Stimulated activated CD8-positive, alpha-beta memory T cell treated with anti-CD3 and anti-CD28 coated beads, Interleukin-15, amount 100 ng/mL, for 24 hours (primary cell): ENCODE measurements at places on chromosomes 4 and X.

DNA sequence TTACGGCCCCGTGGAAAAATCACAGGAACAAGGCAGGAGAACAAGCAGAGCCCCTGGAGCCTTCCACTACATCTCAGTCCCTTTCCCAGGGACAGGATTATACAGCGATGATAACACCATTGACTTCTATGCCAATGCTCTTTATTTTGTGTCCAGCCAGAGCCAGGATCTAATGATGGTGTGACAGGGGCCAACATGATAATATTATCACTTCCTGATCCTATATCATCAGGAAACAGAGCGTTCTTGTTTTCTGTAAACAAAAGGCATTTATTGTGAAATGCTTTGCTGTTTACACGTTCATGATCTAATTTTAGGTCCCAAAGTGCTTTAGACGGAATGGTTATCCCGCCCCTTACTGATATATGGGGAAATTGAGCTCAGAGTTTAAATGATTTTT is 12.8 kb downstream of the TMPRSS11E start:
- no peak for DNase-seq

GRCh38 chr4:41573502-41574001 is 35.6 kb downstream of the LIMCH1 start:
- no peak for DNase-seq

DNA sequence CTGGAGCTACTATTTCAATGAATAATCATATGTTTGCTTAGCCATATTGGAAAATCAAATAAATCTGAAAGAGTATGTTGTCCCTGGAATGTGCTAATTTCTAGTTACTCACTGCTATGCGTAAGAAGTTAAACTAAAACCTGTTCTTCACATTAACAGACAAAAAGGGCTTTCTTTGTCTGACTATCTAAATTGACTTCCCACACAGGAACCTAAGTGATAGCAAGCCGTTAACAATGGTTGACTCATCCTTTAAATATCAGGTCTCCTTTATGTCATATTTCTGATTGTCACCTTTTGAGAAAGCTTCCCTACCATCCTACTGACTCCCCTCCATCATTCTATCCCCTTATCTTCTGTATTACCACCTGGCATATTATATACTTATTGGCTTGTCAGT is 81.4 kb downstream of the AMELX start:
- DNase-seq: no peak

DNA sequence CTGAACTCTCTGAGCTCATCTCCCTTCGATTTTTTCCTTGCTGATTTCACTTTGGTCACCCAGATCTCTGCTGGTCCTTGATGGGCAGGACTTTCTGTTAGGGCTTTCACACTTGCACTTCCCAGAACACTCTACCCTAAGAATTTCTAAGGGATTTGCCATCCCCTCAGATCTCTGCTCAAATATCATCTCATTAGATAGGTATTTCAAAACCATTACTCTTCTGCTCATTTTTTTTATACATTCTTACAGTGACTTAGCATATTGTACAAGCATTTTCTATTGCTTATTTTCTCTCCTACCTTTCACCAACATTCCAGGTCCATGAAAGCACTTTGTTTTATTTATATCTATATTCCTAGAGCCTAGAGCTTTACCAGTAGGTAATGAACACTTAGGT is 913.3 kb downstream of the PDHA2 start:
- DNase-seq: no peak

GRCh38 chr4:78945651-78946179 is 6.5 kb upstream of the PAQR3 start:
- no peak for DNase-seq

DNA sequence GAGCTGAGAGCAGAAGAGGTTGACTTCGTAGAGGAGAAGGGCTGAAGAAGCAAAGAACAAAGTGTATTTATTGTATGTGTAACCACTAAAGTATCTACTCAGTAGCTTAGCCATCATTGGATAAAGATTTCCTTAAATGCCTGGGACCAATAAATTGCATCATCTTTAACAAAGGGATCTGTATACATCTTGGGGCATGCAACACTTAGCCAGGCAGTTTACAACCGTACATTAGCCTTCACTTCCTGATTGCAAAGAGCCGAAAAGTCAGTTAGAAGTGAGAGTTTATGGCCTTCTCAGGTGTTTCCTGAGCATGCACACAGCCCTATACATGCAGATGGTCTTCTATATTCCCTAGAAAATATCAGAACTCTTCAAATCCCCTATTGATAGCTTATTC is 68.0 kb upstream of the MAGED1 start:
- DNase-seq: no peak

DNA sequence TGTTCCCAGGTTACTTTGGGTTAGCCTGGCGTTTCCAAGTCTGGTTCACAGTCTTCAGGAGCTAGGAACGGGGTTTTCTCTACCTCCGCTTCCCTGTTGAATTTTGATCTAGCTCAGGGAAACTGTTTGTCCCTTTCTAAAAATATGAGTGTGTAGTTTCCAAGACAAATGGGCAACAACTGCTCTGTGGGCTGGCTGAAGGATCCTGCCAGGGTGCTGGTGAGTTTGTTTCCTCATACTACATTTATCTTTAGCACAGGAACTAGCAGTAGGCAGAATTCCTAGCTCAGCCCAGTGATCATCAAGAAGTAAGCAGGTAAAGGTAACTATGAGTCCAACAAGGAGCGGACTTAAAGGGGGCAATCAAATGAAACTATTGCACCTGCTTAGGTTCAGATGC is 13.3 kb upstream of the FAM47E start:
- DNase-seq: no peak

DNA sequence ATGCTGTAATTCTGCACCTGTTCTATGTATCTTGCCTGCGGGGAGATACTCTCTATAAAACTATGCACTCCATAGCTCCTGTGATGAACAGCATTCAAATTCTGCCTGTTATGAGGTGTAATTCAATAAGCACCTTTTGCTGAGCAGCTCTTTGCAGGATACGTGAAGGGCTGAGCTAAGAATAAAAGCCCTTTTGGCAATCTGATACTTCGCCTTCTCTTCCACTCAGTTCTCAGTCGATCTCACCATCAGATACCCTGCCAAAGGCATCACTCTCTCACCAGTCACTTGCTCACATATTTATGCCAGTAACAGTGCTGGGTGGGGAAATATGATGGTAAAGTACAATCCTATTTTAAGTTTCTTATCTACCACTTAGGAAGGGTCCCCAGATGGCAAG is 67.2 kb downstream of the RPS3A start:
- no peak for DNase-seq

GRCh38 chrX:57282568-57282967 is 3.9 kb upstream of the FAAH2 start:
- DNase-seq: no peak

DNA sequence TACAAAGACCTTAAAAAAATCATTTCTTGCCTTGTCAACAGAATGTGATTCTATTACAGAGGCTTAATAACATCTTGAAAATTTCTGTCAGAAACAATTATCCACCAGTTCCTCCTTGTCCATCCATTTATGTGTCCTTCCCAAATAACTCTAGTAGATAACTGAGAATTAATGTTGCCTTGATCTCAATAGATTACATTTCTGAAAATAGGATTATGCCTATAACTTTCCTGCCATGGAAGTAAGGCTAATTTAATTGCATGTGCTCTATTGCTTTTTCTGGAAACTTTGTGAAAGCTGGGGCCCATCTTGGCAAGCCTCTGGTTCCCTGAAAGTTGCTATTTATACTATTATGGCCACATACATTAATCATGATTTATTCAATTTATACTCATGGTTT is 76.2 kb upstream of the UNC5C start:
- DNase-seq: no peak

- DNase-seq: no peak
Observed at GRCh38 chr4:183541752-183542040, 36.8 kb downstream of the ING2 start.

- DNase-seq: no peak
Observed at GRCh38 chrX:47530049-47530448, 31.0 kb upstream of the ARAF start.

- DNase-seq: no peak
Observed at GRCh38 chr4:8207314-8207713, 8.2 kb downstream of the SH3TC1 start.

- DNase-seq: no peak
Observed at GRCh38 chr4:56326363-56326762, 60.9 kb downstream of the AASDH start.

GRCh38 chrX:20237864-20238263 is 28.8 kb downstream of the RPS6KA3 start:
- DNase-seq: no peak

DNA sequence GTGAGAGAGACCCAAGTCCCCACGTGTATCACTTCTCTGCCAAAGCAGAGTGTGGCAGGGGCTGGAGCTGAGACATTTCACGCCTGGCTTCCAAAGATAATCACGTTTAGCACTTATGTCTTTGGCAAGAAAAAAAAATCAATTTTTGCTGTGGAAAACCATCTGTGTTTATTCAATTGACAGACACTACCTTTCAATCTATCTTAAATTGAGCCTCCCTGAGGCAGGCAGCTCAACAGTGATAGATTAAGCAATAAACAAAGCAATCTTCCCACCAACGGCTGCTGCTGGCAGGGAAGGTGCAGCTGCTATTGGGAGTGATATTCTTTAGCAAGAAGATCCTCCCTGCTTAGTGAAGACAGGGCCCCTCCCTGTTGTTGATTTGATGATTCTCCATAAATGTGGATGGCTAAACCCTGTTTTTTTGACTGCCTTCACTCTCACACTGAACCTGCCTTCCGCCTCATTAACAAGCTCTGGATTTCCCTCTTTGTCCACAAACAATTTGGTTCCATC is 11.6 kb upstream of the MAGEB17 start:
- no peak for DNase-seq

DNA sequence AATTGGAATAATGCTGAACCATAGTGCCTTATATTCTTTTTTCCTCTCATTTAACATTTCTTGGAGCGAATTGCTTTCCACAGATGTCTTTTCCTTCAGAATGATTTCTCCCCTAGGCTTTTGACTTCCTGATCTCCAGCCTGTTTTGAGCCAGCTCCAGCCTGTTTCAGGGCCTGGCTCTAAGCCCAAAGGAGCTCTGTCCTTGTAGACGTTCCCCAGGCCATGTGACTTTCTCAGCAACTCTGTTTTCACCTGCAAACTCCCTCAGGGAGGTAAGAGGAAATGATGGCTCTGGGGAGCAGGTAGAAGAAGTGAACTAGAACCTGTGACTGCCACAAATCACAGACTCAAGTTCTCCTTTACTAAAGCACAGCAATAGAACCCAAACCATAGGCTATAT is 89.1 kb downstream of the AKAP4 start:
- no peak for DNase-seq

DNA sequence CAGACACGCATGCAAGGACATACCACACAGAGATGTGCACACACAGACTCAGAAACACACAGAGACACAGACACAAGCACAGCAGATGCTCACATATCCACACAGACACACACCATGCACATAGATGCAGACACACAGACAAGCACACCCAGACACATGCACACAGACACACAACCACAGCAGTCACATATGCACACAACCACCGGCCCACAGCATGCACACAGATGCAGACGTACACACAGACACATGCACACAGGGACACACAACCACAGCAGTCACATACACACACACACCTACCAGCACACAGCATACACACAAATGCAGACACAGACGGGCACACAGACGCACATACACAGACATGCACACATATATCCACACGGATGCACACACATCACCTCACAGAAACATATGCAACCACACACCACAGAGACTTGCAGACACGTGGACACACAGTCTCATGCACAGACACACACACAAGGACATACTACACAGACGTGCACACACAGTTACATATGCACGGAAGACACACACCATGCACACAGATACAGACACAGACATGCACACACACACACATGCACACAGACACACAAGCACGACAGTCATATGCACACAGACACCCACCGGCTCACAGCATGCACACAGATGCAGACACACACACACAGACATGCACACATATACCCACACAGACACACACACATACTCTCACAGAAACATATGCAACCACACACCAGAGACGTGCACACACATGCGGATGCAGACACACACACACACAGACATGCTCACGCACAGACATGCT is 25.2 kb upstream of the SLC25A6 start:
- no peak for DNase-seq

GRCh38 chrX:144840616-144841015 is 406.7 kb upstream of the SPANXN1 start:
- no peak for DNase-seq

- DNase-seq: no peak
Observed at GRCh38 chr4:66736606-66737005, 808.7 kb downstream of the CENPC start.

GRCh38 chrX:96436105-96436504 is 248.5 kb upstream of the DIAPH2 start:
- no peak for DNase-seq

DNA sequence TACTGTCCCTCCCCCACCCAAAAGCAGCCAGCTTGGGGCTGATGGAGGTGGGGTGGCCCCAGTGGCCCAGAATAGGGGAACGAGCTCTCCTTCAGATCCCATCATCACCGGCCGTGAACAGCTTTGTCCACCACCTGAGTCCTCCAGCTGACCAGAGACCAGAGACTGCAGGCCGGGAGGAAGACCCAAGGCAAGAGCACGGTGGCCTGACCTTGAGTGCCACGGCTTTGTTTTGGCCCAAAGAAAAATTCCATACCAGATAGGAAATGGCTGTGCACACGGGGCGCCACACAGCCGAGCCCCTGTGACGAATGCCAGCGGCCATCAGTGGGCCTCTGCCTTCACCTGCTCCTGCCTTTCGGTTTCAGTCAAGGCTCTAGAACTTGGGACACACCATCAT is 5.2 kb downstream of the HMX1 start:
- no peak for DNase-seq

GRCh38 chrX:110251961-110252360 is 65.9 kb downstream of the AMMECR1 start:
- no peak for DNase-seq

GRCh38 chrX:105475801-105476200 is 255.3 kb upstream of the TEX13A start:
- DNase-seq: no peak

- DNase-seq: no peak
Observed at GRCh38 chr4:147971116-147971515, 239.2 kb downstream of the ARHGAP10 start.

- DNase-seq: no peak
Observed at GRCh38 chr4:64477127-64477526, 67.9 kb upstream of the TECRL start.

GRCh38 chr4:77800483-77801259 is 18.5 kb downstream of the CNOT6L start:
- DNase-seq: no peak
